Dorsolateral prefrontal cortex (tissue), 122 donors: ENCODE measurements at places on chromosomes 16 and 17.

- DNase-seq = no peak
These were observed 23.0 kb downstream of the NSMCE1 start for GRCh38 chr16:27245276-27246172.

DNA sequence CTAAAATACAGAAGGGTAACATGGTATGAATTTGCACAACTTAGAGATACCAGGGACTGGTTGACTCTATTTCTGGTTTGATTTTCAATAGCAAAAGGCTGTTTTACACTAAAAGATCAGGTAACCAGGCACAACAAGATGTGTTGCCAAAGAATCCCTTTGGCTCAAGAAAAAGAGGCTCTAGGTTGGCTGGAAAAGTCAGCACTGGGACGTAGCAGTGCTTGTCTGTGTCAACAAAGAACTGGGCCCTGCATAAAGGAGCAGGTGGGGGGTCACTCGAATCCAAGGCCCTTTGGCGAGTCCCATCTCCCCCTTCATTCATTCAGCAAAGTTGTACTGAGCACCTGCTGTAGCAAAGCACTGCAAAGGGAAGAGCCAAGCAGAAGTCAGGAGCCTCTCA is 18.4 kb downstream of the SDR42E1 start:
- no peak for DNase-seq

DNA sequence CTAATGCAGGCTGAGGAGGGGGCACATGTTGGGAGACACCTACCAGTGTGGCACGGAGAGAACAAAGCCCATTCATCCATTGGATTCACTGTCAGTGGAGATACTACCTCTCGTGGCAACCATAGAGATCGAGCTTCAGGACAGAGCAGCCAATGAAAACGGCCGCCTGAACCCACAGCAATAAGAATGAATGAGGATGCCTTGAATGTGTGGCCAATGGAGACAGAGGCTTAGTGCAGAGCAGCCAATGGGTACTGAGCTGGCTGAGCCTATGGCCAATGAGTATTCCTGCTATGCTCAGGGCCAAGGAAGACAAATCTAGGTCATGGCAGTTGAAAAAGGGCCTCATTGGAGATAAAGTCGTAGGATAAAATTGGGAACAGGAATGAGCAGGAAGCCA is 10.9 kb downstream of the ARHGEF15 start:
- no peak for DNase-seq

- no peak for DNase-seq
These were observed 20.9 kb downstream of the SOST start for GRCh38 chr17:43737722-43738121.

- DNase-seq = no peak
These were observed 74.5 kb upstream of the METRNL start for GRCh38 chr17:83004791-83005380.

GRCh38 chr17:55157165-55157564 is 107.6 kb upstream of the HLF start:
- DNase-seq = no peak

GRCh38 chr17:16437083-16437482 is 21.7 kb downstream of the TRPV2 start:
- no peak for DNase-seq

DNA sequence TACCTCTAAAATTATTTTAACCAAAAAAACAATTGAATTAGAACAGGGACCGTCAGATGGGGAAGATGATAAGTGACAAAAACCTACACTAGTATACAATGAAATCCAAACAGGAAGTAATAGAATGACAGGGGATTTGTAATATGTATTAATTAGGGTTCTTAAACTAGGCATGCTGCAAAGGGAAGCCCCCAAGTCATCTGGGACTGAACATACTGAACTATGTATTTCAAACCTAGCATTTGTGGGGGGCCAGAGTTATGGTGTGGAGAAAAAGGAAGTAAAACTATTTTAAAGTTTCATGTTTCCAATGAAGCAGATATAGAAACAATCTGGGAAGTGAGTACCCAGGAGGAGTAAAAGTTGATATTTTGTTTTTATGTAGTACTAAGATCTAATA is 133.2 kb upstream of the HS3ST3A1 start:
- no peak for DNase-seq

DNA sequence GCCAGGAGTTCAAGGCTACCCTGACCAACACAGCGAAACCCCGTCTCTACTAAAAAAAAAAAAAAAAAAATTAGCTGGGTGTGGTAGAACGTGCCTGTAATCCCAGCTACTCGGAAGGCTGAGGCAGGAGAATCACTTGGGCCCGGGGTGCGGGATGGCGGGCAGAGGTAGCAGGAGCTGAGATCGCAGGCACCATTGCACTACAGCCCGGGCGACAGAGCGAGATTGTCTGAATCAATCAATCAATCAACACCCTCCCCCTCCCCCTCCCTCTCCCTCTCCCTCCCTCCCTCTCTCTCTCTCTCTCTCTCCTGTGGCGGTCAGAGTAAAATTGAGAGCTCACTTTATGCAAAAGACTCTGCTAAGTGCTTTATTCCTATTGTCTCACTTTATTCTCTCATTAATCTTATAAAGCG is 1.2 kb downstream of the HSDL1 start:
- DNase-seq = no peak
